ENCODE measurements at places on chromosomes 3 and 15.

GRCh38 chr3:160180581-160181216 is 44.5 kb upstream of the C3orf80 start:
- DNase-seq: no peak

DNA sequence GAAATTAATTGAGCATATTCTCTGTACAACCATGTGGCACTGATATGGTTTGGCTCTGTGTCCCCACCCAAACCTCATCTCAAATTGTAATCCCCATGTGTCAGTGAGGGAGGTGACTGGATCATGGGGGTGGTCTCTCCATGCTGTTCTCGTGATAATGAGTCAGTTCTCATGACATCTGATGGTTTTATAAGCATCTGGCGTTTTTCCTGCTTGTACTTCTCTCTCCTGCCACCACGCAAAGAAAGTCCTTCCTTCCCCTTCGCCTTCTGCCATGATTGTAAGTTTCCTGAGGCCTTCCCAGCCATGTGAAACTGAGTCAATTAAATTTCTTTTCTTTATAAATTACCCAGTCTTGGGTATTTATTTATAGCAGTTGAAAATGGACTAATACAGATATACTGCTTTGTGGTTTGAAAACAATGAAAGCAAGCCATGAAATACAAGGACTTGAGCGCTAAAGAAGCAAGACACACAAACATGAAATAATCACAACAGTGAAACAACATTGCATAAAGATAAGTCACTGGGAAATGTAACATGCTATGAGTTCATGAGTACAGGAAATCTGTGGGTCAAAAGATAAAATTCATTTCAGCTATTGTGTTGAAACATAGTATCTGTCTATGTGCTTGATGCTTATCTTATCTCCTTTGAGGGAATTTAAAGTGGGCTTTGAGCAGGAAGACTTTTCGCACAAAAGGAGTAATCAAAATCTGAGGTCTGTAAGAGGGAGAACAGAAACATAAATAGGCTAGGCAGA is 288.7 kb downstream of the GBE1 start:
- no peak for DNase-seq

DNA sequence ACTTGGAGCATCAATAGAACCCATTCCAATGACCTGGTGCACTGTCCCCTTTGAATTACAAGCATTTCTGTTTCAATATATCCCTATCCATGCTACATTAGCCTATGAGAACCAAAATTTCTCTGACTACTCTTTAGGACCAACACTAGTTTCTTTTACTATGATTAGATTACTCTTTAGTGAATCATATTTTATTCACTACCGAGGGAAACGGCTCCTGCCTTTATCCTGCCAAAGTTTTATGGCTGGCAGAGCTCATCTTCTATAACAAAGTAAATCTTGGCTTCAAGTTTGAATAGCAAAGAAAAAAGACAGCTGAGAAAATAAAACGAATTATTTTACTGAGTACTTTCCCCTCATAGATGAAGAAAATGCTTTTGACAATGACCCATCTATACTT is 120.9 kb downstream of the SLC9A9 start:
- no peak for DNase-seq

- no peak for DNase-seq
Observed at GRCh38 chr3:123872621-123873020, 11.5 kb downstream of the MYLK start.

DNA sequence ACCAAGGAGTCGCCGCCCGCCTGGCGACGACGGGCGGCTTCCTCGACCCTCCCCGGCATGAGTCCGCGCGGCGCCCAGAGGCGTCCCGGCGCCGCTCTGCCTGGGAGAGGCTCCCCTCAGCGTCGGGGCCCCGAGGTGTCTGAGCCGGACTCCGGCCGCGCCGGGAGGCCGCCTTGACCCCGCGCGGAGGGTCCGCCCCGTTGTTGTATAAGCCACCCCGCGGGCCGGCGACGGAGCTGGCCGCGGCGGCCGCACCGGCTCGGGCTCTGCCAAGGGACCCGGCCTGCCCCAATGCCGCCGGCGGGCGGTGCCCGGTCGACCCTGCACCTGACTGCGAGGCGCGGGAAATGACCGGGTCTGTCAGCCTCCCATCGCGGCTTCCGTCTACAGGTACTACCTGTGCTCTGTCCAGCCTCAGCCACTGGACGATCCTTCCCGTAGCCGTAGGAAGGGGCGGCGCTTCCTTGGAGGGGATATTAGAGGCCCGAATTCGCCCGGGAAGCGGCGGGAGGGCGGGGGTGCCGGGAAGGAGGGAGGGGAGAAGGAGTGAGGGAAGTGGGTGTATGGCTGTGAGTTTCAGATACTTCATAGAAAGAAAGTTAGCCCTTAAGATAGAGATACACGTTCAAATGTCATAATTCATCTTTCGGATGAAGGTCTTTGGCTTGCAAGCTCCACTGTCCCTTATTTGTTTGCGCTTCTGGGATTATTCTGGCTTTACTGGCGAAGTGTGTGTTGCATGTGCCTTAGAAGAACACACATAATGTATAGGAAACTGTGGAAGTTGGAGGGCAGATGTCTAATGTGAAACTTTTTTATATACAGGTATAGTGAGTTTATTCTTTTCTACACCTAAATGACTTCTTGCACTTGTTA is 620 bp downstream of the ABHD5 start:
- peak; percentile 75 for DNase-seq

DNA sequence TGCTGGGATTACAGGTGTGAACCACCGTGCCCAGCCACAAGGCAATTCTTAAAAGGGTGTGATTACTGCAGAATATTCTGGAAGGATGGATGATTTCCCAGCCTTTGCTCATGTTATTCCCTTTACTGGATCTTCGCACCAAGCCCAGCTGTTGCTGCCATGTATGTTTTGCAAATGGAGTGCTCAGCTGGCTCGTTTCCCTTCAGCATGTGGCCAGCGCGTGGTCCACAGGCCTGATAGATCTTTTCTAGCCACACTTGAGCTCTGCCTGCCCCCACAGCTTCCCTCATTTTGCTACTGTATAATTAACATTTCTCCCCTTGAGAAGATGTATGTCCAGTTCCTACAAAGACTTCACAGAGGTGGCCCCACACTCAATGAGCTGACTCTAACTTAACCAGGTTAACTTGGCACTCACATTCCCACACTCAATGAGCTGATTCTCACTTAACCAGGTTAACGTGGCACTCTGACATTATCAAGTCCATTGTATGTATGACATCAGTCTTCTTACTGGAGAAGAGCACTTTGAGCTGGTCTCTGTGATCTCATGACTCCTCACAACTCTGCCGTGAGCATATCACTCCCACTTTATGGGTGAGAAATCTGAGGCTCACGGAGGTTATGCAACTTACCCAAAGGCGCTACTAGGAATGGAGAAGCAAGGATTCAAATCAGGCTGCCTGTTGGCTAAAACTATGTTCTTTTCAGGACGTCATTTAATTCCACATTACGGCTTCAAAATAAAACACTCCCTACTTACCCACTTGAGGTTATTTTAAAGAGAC is 49.2 kb downstream of the TM4SF4 start:
- no peak for DNase-seq

GRCh38 chr15:42650208-42651066 is 75.0 kb downstream of the STARD9 start:
- DNase-seq: peak; percentile 42

- no peak for DNase-seq
Observed at GRCh38 chr15:96207377-96208006, 123.0 kb upstream of the NR2F2 start.

- no peak for DNase-seq
Observed at GRCh38 chr15:40239404-40239692, 485 bp downstream of the PAK6 start.

GRCh38 chr15:39586387-39587095 is 5.7 kb downstream of the THBS1 start:
- DNase-seq: no peak

- no peak for DNase-seq
Observed at GRCh38 chr15:70528816-70529215, 234.5 kb downstream of the UACA start.

- DNase-seq: no peak
Observed at GRCh38 chr3:99648516-99648915, 10.1 kb downstream of the COL8A1 start.

GRCh38 chr3:14260463-14260862 is 81.8 kb downstream of the LSM3 start:
- no peak for DNase-seq

GRCh38 chr3:169278667-169279066 is 384.8 kb downstream of the MECOM start:
- no peak for DNase-seq

DNA sequence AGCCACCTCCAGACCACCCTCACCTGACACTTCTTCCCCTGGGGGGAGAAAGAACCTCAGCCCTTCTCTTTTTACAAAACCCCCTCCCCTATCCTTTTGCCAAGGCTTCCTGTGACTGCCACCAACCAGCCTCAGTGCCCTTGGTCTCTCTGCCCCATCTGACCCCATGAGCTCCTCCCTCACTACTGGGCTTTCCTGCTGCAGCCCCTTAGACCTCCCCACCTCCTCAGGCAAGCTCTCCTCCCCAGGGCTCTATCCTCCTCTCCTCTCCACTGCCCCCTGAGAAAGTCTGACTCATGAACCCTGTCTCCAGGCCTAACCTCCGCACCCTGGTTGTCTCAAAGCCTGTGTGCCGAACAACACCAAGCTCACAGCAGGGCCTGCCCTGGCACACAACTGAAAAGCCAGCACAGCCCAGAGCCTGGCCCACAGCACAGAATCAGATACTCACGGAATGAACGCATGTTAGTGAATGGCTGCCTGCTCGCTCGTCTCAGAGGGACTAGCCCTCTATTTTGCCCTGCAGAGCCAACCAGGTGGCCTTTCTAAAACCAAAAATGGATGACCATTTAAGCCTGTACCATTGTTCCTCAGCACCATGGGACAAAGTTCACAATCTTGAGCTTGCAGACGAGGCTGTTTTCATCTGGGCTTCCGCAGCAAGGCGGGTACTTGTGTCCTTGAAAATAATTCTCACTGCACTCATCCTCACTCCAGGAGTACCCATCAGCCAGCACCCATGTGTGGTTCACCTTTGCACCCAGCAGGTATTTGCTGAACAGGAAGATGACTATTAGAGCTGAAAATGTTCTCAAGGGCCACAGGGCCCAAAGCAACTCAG is 1.7 kb downstream of the CHDH start:
- no peak for DNase-seq

- no peak for DNase-seq
Observed at GRCh38 chr3:170731281-170731680, 138.7 kb downstream of the RPL22L1 start.

DNA sequence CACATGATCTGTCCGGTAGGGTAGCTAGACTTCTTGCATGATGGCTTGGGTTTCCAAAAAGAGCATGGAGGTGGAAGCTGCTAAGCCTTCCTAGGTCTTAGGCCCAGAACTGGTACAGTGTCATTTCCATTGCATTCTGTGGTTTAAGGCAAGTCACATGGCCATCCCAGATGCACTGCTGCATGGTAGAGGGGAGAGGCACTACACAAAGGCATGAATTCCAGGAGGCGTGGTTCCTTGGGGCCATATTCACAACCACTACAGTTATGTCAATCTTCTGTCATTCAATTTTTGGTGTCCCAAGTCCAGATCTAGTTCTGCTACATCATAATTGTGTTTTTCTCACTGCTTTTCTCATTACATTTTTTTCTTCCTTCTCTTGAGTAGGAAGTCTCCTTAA is 122.2 kb upstream of the CHRM5 start:
- peak; percentile 33 for DNase-seq

- peak; percentile 55 for DNase-seq
Observed at GRCh38 chr3:113535898-113536297, 3.5 kb downstream of the SIDT1 start.

DNA sequence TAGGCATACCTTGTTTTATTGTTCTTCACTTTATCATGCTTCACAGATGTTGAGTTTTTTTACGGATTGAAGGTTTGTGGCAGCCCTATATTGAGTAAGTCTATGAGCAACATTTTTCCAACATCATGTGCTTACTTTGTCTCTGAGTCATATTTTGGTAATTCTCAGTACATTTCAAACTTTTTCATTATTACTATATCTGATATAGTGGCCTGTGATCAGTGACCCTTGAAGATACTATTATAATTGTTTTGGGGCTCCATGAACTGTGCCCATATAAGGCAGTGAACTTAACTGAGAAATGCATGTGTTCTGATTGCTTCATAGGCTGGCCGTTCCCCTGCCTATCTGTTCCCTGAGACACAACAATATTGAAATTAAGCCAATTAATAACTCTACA is 42.8 kb upstream of the NSMCE3 start:
- no peak for DNase-seq

DNA sequence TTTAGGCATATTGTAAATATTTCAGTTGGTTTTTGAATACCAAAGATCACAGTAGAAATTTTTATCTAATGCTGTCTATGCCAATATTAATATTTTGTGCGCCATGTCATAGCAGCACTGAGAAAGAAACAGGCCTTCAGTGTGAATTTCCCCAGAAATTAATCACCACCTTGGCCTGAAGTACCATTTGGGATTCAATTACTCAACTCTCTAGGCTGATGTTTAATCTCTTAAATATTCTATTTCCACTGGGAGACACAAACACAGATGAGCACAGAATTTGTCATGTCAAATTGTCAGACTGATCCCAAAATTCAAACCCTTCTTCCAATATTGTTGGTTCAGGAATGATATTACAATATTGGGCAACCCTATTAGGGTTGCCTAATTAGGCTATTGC is 509.3 kb downstream of the ROBO1 start:
- no peak for DNase-seq

GRCh38 chr3:3068358-3068881 is 41.8 kb downstream of the IL5RA start:
- no peak for DNase-seq

GRCh38 chr15:57784081-57784511 is 77.6 kb downstream of the POLR2M start:
- DNase-seq: no peak

DNA sequence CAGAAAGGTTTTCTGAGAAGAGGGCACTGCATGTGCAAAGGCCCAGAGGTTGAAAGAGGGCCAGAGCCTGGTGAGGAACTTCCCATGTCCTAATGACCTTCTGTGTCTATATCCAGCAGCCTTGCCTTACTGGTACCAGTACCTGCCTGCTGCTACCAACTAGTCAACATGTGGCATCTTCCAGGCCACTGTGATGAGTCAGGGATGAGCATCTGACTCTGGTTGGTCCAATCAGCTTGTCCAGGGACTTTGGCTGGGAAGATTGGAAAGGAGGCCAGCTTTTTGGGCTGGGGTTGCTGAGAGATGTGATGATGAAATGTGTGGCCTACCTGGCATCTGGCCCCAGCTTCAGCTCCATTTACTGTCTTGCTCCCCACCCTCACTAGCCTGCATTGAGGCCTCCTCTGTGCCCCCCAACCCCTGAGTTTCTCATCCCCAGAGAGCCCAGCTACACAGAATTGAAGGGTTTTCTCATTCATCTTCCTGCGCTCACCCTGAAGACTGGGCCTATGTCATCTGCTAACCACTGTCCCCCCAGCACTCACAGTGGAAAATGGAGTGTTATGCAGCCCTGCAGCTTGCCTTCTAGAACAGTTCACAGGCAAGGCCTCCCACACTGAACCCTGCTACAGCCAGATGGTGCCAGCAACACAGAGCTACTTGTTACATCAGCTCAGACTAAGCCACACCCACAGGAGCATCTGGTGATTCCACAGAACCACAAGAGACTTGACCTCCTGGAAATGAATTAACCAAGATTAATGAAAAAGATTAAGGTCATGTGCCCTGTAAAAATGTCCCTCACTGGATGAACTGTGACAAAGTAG is 1.3 kb upstream of the TWF2 start:
- DNase-seq: no peak

GRCh38 chr3:99191186-99191585 is 289.7 kb upstream of the DCBLD2 start:
- no peak for DNase-seq

GRCh38 chr3:143977341-143978262 is 6.0 kb downstream of the DIPK2A start:
- DNase-seq: no peak

GRCh38 chr15:81071120-81071519 is 63.0 kb upstream of the CFAP161 start:
- DNase-seq: no peak

- DNase-seq: peak; percentile 68
Observed at GRCh38 chr15:48963524-48964113, at the start of gene SHC4. SHC4 (minus strand) TSS chr15:48963919; CDS start chr15:48963015, 904 bp downstream.

Measured in T47D (cell line).